ENCODE measurements at places on chromosomes 1 and 21. TPM values are rescaled to one million over a fixed set of nuclear protein-coding genes. Genes with fewer than 3 reads are reported as not detected.

AVPR1B gene
- not detected for total RNA-seq

ZSWIM5 gene
- total RNA-seq: under 0.01 TPM

CELA3A gene
- not detected for total RNA-seq

PNRC2 gene
- 102 TPM for total RNA-seq

SPRR1A gene
- total RNA-seq: not detected

IQGAP3 gene
- total RNA-seq: 1.5 TPM

FNBP1L gene
- 29.9 TPM for total RNA-seq

LHX8 gene
- not detected for total RNA-seq

NPHS2 gene
- total RNA-seq: not detected

CTBS gene
- total RNA-seq: 21.2 TPM

FGR gene
- total RNA-seq: not detected

GCSAML gene
- total RNA-seq: not detected

WNT9A gene
- 0.30 TPM for total RNA-seq

FHAD1 gene
- total RNA-seq: 0.42 TPM

PPIAL4G gene
- total RNA-seq: not detected

LRRC38 gene
- not detected for total RNA-seq

PRAMEF1 gene
- not detected for total RNA-seq

COL24A1 gene
- total RNA-seq: 1.8 TPM

PPM1J gene
- total RNA-seq: 1.6 TPM

F11R gene
- total RNA-seq: 23.2 TPM

NUP210L gene
- total RNA-seq: under 0.01 TPM

RPE65 gene
- total RNA-seq: not detected

FAM131C gene
- under 0.01 TPM for total RNA-seq

CA6 gene
- total RNA-seq: not detected

PPFIA4 gene
- total RNA-seq: 24.6 TPM

KRTAP19-3 gene
- total RNA-seq: not detected

AJAP1 gene
- total RNA-seq: not detected

CCDC185 gene
- not detected for total RNA-seq

ANKRD45 gene
- total RNA-seq: 2.6 TPM

PAFAH2 gene
- total RNA-seq: 11.7 TPM

DDAH1 gene
- 41.3 TPM for total RNA-seq

S100A9 gene
- not detected for total RNA-seq

PTPRC gene
- not detected for total RNA-seq

MSH4 gene
- 0.59 TPM for total RNA-seq

HES3 gene
- not detected for total RNA-seq

SPRR2G gene
- not detected for total RNA-seq

EPHX1 gene
- total RNA-seq: 16.6 TPM

RIMS3 gene
- 0.09 TPM for total RNA-seq

AMY1A gene
- total RNA-seq: not detected

RSPH1 gene
- not detected for total RNA-seq

TOR3A gene
- 40.7 TPM for total RNA-seq

C1orf210 gene
- total RNA-seq: not detected

TEX38 gene
- total RNA-seq: not detected

CNTN2 gene
- not detected for total RNA-seq

LYPLA2 gene
- total RNA-seq: 46.5 TPM

IL10RB gene
- 56.4 TPM for total RNA-seq

GJA5 gene
- 0.59 TPM for total RNA-seq

GBP7 gene
- not detected for total RNA-seq

TMEM183A gene
- 116 TPM for total RNA-seq

FAM163A gene
- 0.05 TPM for total RNA-seq

MYOG gene
- total RNA-seq: not detected

TDRD10 gene
- not detected for total RNA-seq

VWA5B1 gene
- total RNA-seq: not detected

EFCAB14 gene
- 62.9 TPM for total RNA-seq

LIN28A gene
- total RNA-seq: not detected

LCE2A gene
- not detected for total RNA-seq

HNRNPCL2 gene
- not detected for total RNA-seq

STXBP3 gene
- total RNA-seq: 88.8 TPM

FNDC7 gene
- total RNA-seq: 0.14 TPM
